ENCODE measurements at places on chromosomes 6 and 20. TPM values are rescaled to one million over a fixed set of nuclear protein-coding genes. Genes with fewer than 3 reads are reported as not detected.

DNA sequence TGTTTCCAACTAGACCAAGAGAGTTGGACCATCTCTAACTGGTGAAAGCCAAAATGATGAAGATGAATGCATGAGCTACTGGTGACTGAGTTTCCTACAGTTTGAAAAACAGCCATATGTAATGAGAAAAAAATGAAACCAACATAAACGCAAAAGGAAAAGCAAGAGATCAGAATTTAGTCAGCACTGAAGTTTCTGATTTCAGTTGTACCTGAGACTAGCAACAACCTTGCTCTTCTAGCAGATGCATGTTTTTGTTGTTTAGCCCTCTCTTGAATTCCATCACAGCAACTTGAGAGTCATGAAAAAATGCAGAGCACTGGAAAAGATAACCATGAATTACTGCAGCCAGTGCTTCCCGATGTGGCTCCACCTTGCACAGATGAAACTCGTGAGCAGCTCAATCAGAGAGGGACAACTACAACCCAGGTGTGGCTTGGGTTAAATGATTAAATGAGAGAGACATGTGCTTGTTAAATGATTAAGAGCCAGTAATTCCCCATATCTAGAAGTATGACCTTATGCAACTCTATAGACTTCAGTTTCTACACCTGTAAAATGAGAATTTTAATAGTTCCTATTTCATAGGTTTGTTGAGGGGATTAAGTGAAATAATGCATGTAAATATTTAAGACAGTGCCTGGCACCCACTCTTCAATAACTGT is 104.8 kb downstream of the ELOVL4 start:
- no peak overlapping the region for H3K4me3 ChIP-seq
- no peaks in the 10 kb centered on the region for H3K27me3 ChIP-seq
- no peaks in the 10 kb centered on the region for H3K36me3 ChIP-seq
- peaks cover 15% of the 10 kb centered on the region for H3K4me1 ChIP-seq
- H3K27ac ChIP-seq: no peak overlapping the region
- DNase-seq: no peak

SIRPA gene
- 0.34 TPM for total RNA-seq

- peaks cover 17% of the 10 kb centered on the region for H3K4me1 ChIP-seq
- peak overlapping the region; percentile 89 for H3K4me3 ChIP-seq
- H3K36me3 ChIP-seq: no peaks in the 10 kb centered on the region
- H3K27me3 ChIP-seq: peaks cover 4% of the 10 kb centered on the region
Observed at GRCh38 chr20:11891077-11891775, 26.5 kb upstream of the BTBD3 start.

DNA sequence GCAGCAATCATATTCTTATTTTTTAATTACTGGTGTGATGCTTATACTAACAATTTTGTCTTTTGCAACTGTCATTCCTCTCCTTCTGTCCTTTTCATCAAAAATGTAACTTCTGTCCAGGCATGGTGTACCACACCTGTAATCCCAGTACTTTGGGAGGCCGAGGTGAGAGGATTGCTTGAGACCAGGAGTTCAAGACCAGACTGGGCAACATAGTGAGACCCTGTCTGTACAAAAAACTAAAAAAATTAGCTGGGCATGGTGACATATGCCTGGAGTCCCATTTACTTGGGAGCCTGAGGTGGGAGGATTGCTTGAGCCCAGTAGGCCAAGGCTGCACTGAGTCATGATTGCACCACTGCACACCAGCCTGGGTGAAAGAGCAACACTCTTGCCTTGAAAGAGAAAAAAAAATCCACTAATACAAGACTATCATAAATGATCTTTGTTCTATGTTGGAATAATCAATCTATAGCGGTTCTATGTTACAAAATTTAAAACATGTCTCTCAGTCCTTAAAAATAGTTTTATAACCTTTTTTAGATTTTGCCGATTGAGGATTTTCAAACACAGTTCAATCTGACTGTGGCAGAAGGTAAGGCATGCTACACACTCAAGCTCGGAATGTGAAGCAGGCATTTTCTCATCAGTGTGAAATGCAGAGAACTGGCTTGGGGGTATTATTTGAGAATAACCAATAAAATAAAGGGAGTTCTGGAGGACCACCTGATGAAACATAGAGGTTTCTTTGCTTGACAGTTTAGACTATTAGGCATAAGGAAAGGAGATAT is 70.4 kb downstream of the ENPP1 start:
- no peak for DNase-seq
- no peaks in the 10 kb centered on the region for H3K36me3 ChIP-seq
- H3K4me3 ChIP-seq: no peak overlapping the region
- peaks cover 3% of the 10 kb centered on the region for H3K4me1 ChIP-seq
- no peaks in the 10 kb centered on the region for H3K27me3 ChIP-seq

GRCh38 chr6:170524172-170524502 is 29.0 kb downstream of the PSMB1 start:
- H3K27me3 ChIP-seq: peaks cover 2% of the 10 kb centered on the region
- H3K36me3 ChIP-seq: peaks cover 9% of the 10 kb centered on the region
- DNase-seq: peak; percentile 35

SFT2D1 gene
- 23.5 TPM for total RNA-seq

DNA sequence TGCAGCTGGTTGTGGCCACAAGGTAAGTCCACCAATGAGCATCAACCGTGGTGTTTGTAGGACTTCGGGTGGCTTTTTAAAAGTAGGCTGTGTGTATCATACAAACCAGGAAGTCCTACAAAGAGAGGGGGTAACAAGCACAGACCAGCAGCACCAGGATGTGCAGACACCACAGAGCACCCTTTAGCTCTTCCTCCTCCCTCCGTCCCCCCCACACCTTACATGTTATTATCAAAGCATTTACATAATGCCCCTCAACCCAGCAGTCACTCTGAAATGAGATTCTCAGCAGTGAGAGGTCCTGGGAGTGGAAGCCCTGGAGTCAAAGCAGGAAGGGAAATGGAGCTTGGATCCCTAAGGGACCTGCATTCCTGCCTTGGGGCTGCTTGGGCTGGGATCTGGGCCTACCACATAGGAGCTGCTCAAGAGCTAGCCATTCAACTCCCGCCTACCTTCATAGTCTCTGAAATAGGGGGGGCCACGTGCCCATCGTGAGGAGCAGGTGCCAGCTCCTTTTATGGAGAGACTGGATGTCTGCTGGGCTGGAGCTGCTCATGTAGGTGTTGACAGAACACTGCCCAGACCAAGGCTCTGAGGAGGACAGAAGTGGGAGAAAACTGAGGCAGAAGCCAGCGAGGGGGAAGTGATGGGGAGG is 90.6 kb downstream of the PSMB1 start:
- peaks cover 9% of the 10 kb centered on the region for H3K27me3 ChIP-seq
- no peaks in the 10 kb centered on the region for H3K36me3 ChIP-seq
- DNase-seq: no peak
- peaks cover 4% of the 10 kb centered on the region for H3K4me1 ChIP-seq

F13A1 gene
- total RNA-seq: not detected

GRCh38 chr6:49333345-49334125 is 129.5 kb downstream of the MMUT start:
- peaks cover 1% of the 10 kb centered on the region for H3K27me3 ChIP-seq
- no peaks in the 10 kb centered on the region for H3K36me3 ChIP-seq
- H3K4me3 ChIP-seq: no peak overlapping the region

MAP7 gene
- 2.2 TPM for total RNA-seq

DNA sequence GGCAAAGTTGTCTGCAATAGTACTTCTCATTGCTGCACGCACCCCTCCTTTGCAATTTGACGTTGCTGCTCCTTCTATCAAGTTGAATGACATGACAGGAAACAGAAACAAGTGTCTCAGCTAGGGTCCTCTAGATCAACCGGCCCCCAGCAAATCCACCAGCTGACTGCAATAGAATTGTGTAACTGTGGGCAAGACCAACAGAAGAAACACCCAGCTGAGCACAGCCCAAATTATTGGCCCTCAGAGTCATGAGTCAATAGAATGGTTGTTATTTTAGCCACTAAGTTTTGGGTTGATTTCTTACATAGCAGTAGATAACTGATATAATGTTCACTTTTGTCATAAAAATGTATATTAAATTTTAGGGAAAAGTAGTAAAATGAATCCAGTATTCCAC is 202.7 kb downstream of the MAFB start:
- no peak overlapping the region for H3K27ac ChIP-seq
- no peaks in the 10 kb centered on the region for H3K27me3 ChIP-seq
- H3K4me1 ChIP-seq: no peaks in the 10 kb centered on the region
- no peak overlapping the region for H3K4me3 ChIP-seq

SEMG1 gene
- total RNA-seq: not detected

- H3K4me3 ChIP-seq: peak overlapping the region; percentile 11
- peaks cover 44% of the 10 kb centered on the region for H3K4me1 ChIP-seq
- no peak for DNase-seq
- no peaks in the 10 kb centered on the region for H3K27me3 ChIP-seq
Observed at GRCh38 chr6:118902726-118903125, 8.8 kb downstream of the ASF1A start.

- H3K27ac ChIP-seq: no peak overlapping the region
- H3K4me1 ChIP-seq: peaks cover 16% of the 10 kb centered on the region
- no peak for DNase-seq
Observed at GRCh38 chr6:91672201-91672600, 1085.3 kb upstream of the MAP3K7 start.

SYNE1 gene
- 23.4 TPM for total RNA-seq

- no peak overlapping the region for H3K27ac ChIP-seq
- no peak for DNase-seq
- no peaks in the 10 kb centered on the region for H3K27me3 ChIP-seq
- no peaks in the 10 kb centered on the region for H3K36me3 ChIP-seq
- H3K4me1 ChIP-seq: no peaks in the 10 kb centered on the region
Observed at GRCh38 chr6:56620229-56620868, 22.3 kb downstream of the DST start.

DNA sequence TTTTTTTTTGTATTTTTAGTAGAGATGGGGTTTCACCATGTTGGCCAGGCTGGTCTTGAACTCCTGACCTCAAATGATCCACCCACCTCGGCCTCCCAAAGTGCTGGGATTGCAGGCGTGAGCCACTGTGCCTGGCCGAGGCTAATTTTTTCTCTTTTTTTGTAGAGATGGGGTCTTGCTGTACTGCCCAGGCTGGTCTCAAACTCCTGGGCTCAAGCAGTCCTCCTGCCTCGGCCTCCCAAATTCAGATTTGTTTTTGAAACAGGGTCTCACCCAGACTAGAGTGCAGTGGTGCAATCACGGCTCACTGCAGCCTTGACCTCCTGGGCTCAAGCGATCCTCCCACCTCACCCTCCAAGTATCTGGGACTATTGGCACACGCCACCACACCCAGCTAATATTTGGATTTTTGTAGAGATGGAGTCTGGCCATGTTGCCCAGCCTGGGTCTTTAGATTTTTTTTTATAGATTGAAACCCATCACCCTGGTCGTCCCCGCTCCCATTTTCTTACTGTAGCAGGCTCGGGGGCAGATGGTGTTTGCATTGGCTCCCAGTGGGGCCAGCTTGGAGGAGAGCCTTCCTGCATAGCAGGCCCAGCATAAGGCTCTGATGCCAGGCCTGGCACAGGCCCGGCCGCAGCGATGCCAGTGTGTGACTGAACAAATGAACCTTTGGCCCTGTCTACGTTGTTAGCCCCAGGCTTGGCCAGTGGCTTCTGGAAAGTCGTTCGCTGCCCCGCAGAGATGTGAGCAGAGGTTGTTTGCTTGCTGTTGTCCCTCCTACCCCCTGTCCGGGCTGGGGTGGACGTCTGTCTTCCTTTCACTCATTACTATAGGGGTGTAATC is 4.3 kb upstream of the MTG2 start:
- no peak overlapping the region for H3K27ac ChIP-seq
- DNase-seq: peak; percentile 10
- peaks cover 3% of the 10 kb centered on the region for H3K36me3 ChIP-seq
- peaks cover 8% of the 10 kb centered on the region for H3K4me1 ChIP-seq
- H3K4me3 ChIP-seq: no peak overlapping the region

DNA sequence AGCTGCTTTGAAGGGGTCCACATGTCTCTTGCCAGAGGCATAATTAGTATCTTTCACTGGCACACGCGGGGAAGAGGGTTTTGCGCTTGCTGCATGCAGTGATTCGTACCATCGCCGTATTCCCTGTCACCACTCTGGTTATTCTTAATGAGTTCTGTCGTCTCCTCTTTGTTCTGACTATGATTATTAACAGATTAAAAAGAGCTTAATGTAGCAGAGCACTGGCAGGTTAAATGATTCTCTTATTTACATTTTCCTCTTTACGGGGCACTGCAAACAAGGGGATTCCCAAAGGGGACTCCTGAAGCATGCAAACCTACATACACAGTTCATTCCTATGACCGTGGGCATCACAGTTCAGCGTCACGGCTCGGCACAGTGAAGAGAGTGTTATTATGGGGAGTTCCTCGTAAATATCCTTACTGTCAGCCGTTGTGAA is 204.8 kb downstream of the DTNBP1 start:
- peaks cover 32% of the 10 kb centered on the region for H3K4me1 ChIP-seq
- no peak for DNase-seq
- H3K4me3 ChIP-seq: no peak overlapping the region
- H3K27ac ChIP-seq: no peak overlapping the region
- H3K27me3 ChIP-seq: peaks cover 4% of the 10 kb centered on the region
- H3K36me3 ChIP-seq: no peaks in the 10 kb centered on the region

DNA sequence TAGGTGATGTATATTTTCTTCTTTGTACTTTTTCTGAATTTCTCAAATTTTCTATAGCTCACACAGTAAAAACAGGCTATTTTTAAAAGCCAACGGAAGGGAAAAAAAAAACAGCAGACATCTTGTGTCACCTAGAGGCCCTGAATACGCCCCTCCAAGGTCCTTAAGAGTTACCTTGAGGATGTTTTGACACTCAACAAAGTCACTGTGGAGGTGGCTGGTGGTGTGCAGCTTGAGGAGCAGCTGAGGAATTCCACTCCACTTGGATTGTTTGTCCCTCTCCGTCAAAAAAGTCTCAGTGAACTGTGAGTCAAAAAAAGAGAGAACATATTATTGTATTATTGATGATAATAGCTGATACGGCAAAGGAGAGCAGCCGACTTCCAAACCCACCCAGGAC is 14.7 kb downstream of the TRPC4AP start:
- no peak for DNase-seq
- H3K36me3 ChIP-seq: peaks cover 40% of the 10 kb centered on the region
- H3K27ac ChIP-seq: no peak overlapping the region

DNA sequence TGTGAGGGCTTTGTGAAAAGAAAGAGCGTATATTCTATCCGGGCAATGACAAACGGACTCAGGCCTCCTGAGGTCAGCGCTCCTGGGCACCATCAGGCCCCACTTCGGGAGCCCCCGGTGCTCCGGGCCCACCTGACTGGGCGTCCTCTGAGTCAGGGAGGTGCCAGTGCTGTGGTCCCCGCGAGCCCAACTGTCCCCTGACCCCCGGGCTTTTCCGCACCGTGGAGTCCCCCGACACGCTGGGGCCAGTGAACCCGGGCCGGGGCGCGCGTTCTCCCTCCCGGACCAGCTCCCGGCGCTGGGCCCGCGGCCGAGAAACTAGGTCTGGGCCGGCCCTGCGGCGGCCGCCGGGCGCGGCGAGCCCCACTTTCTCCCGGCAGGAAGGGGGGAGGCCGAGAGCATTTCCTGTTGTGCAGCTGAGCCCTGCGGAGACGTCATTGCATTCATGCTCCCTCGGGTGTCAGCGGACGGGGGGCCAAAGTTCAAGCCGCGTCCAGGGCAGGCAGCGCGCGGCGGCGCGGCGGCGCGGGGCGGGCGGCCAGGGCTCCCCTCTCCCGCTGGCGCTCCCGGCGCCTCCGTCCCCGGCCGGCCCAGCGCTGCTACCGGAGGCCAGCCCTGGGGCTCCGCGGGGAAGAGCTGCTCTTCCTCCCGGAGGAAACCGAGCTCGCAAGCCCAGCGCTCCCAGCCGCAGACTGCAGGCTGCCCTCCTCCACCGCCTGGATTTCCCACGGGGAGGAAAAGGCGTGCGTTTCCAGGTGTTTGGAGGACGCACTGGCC is 18.3 kb downstream of the HIVEP2 start:
- DNase-seq: peak; percentile 82
- H3K4me3 ChIP-seq: peak overlapping the region; percentile 97
- H3K27me3 ChIP-seq: peaks cover 2% of the 10 kb centered on the region
- H3K4me1 ChIP-seq: peaks cover 3% of the 10 kb centered on the region
- H3K27ac ChIP-seq: peak overlapping the region; percentile 93

GRCh38 chr20:3747471-3747870 is 15.0 kb downstream of the HSPA12B start:
- H3K36me3 ChIP-seq: peaks cover 11% of the 10 kb centered on the region
- peaks cover 19% of the 10 kb centered on the region for H3K27me3 ChIP-seq
- H3K4me1 ChIP-seq: no peaks in the 10 kb centered on the region
- H3K27ac ChIP-seq: no peak overlapping the region
- no peak overlapping the region for H3K4me3 ChIP-seq
